ENCODE measurements at places on chromosomes 12 and 14.

DNA sequence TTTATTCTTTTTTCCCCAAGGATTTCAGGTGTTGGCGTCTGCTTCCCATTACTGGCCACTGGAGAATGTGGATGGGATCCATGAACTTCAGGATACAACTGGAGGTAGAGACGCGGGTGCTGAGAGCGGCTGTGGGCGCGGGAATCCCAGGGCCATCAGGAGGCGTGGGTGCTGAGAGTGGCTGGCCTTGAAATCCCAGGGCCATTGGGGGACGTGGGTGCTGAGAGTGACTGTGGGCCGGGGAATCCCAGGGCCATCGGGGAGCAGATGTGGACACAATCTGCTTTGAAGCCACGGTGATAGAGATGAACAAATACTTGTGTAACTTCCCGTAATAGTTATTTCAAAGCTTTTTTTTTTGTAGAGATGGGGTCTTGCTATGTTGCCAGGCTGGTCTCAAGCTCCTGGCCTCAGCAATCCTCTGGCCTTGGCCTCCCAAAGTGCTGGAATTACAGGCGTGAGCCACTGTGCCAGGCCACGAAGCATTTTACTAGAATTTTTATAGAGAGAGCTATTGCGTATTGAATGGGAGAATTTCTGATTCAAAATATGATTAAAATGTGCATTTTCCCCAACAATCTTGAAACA lies 12.8 kb downstream of the ADGRD1 start:
- no peak for DNase-seq

DNA sequence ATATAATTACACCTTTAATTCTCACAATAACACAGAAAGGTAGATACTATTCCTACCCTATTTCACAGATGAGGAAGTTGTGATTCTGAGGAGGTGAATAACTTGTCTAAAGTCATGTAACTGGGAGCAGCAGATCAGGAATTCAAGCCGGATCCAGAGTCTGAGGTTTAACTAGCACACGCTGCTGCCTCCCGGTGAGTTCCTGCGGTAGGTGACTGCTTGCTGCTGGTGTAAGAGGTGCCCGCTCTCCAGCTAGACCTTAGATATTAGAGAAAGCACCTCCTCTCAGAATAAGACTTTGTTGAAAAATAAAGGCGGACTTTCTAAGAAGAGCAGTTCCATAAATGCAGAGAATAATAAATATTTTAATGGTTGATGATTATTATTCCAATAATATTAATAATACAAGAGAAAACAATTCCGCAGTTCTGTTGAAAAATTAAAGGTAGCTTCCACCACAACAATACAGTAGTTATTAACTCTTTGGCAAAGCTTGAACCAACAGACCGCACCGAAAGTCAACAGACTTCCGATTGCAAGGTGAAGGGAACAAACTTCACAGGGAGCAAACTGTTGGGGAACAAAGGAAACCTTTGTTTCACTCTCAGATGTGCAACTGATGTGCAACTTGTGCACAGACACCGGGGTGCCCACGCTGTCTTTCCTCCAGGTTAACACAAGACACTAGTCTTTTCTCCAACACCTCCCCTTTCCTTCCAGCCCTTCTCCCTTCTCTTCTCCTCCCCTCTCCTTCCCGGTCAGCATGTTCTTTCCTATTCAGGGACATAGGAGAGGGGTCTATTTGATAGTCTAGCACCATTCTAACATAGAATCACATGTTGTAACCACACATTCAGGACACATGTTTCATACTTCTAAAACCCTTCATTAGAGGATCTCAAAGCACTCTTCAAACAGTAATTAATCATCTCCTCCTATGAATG lies 73.2 kb upstream of the EGLN3 start:
- no peak for DNase-seq

- no peak for DNase-seq
These were observed 242.3 kb downstream of the NRXN3 start for GRCh38 chr14:78412475-78412874.

GRCh38 chr12:47367912-47368537 lies 288.3 kb upstream of the AMIGO2 start:
- no peak for DNase-seq

GRCh38 chr14:104843006-104843405 lies 22.1 kb upstream of the CEP170B start:
- DNase-seq: no peak

Measured in G401 (cell line).